Small intestine (tissue), 16 donors: ENCODE measurements at places on chromosomes 3 and 15. TPM values are rescaled to one million over a fixed set of nuclear protein-coding genes. Genes with fewer than 3 reads are reported as not detected.

- H3K27me3 ChIP-seq, result no peaks in the 10 kb centered on the region
- no peak overlapping the region for H3K4me3 ChIP-seq
- H3K4me1 ChIP-seq, result no peaks in the 10 kb centered on the region
- H3K36me3 ChIP-seq, result no peaks in the 10 kb centered on the region
These were observed 205.6 kb downstream of the TBC1D2B start for GRCh38 chr15:77871852-77872371.

DNA sequence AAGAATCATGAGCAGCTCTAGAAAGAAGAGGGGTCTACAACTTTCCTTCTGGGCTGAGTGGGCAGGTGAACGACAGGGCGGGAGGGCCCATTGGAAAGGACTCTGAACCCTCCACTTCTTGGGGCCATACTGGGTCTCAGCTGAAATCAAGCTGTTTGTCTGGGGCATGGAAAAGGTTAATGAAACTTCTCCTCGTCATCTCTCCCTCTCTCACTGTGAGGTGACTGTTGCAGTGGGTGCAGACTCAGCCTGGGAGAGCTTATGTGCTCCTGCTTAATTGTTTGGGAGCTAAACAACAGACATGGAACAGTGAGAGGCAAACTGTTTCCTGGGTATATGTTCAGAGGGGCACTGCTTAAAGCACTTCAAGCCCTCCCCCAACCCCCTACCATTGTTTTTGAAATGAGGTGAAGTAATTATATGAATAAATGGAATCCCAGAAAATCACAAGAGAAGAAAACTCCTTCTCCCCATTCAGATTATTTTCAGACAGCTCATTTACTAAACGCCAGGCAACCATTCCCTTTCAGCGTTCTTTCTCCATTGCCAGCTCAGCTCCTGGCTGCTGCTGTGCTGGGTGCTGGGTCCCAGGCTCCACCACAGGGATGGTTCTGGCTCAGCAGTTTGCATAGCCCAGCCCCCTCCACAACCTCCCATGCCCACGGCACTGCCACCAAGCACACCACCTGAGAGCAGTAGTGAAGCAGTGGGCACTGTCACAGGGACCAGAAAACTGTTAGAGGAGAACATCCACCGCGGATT lies 444.9 kb upstream of the TBL1XR1 start:
- no peaks in the 10 kb centered on the region for H3K27me3 ChIP-seq
- no peak for DNase-seq
- no peak overlapping the region for H3K4me3 ChIP-seq

DNA sequence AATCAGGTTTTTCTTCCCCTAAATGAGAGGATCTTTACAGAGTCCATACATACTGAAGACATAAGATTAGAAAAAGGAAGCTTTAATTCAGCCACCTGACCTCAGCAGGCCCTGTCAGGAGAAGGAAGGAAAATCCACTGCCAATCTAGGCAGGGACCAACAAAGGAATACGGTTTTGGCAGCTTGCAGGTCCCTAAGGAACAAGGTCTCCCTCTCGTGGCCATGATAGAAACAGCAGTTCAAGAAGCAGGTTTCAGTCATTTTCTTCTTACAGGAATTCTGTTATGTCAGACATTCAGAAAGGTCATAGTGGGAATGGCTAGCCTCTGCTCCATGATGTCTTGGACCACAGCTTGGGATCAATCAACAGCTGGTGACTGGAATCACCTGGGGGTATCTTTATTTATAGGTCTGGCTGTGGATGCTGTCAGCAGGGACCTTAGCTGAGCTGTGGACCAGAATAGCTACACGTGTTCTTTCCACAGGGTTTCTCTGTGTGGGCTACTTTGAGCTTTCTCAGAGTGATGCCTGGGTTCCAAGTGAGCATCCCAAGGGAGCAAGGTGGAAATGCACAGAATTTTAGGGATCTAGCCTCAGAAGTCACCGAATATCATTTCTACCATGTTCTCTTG lies 9.4 kb upstream of the CMSS1 start:
- H3K27me3 ChIP-seq, result no peaks in the 10 kb centered on the region
- no peak overlapping the region for H3K27ac ChIP-seq
- H3K36me3 ChIP-seq, result no peaks in the 10 kb centered on the region
- no peak overlapping the region for H3K4me3 ChIP-seq

GRCh38 chr3:149613988-149614387 lies 43.8 kb downstream of the WWTR1 start:
- H3K36me3 ChIP-seq, result no peaks in the 10 kb centered on the region
- no peaks in the 10 kb centered on the region for H3K4me1 ChIP-seq
- no peak overlapping the region for H3K4me3 ChIP-seq
- no peak for DNase-seq
- H3K27ac ChIP-seq, result no peak overlapping the region

Gene CNTN4
- polyA plus RNA-seq, result not detected

GRCh38 chr3:8152821-8153418 lies 348.7 kb upstream of the LMCD1 start:
- no peak for DNase-seq
- no peaks in the 10 kb centered on the region for H3K36me3 ChIP-seq
- no peak overlapping the region for H3K27ac ChIP-seq
- H3K27me3 ChIP-seq, result no peaks in the 10 kb centered on the region

- no peaks in the 10 kb centered on the region for H3K36me3 ChIP-seq
- no peaks in the 10 kb centered on the region for H3K27me3 ChIP-seq
- no peak overlapping the region for H3K4me3 ChIP-seq
These were observed 180.4 kb downstream of the STAC start for GRCh38 chr3:36560685-36561084.

DNA sequence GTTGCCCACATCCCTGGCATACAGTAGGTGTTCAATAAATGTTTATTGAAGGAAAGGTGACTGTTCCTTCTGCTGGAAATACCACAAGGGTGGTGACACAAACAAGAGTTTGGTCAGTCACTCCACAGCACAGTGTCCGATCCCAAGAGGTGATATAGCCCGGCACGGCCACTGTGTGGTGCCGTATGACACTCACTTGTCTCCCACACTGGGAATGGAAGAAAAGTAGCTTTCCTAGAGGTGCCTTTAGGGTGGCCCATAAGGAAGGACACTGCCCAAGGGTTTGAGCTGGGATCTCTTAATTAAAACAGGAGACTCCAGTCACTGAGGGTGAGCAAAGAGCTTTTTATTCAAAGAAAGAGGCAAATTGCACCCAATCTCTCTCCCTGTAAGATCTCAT lies 40.5 kb downstream of the TGM4 start:
- no peak overlapping the region for H3K4me3 ChIP-seq
- peaks cover 4% of the 10 kb centered on the region for H3K36me3 ChIP-seq
- no peak overlapping the region for H3K27ac ChIP-seq
- DNase-seq, result peak; percentile 10
- H3K4me1 ChIP-seq, result no peaks in the 10 kb centered on the region

Gene CATSPER2
- 3.2 TPM for polyA plus RNA-seq

DNA sequence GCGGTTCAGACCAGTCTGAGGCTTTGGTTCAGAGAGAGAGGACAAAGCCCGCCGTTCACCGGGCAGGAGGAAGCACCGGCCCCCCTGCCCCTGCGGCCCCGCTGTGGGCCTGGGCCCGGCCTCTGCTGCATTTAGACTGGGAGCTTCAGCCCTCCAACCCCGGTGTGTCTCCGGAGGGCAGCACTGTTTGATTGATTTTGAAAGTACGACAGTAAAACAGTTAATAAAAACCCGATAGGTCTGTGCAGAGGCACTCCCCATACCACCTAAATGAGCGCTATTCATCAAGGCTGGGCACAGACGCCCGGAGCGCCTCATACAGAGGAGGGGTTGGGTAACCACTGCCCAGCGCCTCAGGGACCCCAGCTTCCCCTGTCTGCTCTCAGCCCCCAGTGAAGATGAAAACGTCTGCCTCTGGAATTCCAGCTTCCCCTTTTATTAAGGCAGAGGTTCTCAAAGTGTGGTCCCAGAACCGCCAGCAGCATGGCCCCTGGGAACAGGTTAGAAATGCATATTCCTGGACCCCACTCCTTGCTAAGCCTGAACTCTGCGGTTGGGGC lies 256.7 kb upstream of the TLE3 start:
- H3K4me3 ChIP-seq, result no peak overlapping the region
- no peaks in the 10 kb centered on the region for H3K4me1 ChIP-seq
- H3K36me3 ChIP-seq, result no peaks in the 10 kb centered on the region
- DNase-seq, result no peak
- no peaks in the 10 kb centered on the region for H3K27me3 ChIP-seq

DNA sequence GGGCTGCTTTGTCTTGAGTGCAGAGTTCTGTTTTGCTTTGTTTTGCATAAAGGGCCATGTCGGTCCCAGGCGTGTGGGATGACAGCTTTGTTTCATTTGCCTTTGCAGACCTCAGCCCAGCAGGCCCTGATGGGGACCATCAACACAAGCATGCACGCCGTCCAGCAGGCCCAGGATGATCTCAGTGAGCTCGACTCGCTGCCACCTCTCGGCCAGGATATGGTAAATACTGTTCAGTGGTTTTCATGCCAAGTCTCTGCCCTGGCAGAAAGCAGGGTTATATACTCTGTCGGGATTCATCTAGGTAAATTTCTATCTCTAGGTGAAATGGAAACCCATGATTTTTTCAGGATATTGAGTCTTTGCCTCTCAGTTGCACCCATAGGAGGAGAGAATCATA lies 343.9 kb upstream of the TPM1 start:
- no peak overlapping the region for H3K4me3 ChIP-seq
- no peaks in the 10 kb centered on the region for H3K4me1 ChIP-seq
- H3K27me3 ChIP-seq, result no peaks in the 10 kb centered on the region
- DNase-seq, result no peak

GRCh38 chr3:58150810-58151199 lies 60.0 kb downstream of the DNASE1L3 start:
- no peaks in the 10 kb centered on the region for H3K27me3 ChIP-seq
- H3K4me3 ChIP-seq, result no peak overlapping the region
- H3K27ac ChIP-seq, result no peak overlapping the region
- peaks cover 53% of the 10 kb centered on the region for H3K36me3 ChIP-seq

DNA sequence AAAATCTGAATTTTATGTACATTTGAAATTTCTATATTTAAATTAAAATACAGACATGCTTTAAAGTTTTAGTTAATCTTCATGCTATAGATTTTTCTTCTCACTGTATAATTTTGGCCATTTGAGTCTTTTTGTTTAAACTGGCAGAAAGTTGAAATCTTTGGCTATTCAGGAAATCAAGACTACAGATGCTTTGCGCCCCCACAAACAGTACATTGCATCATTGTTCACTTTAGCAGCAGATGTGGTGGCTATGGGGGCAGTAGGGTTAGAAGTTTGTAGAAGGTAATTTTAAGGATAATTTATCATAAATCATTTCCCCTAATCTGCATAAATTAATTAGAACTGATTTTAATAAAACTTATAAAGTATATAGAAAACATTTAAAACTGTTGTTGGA lies 20.9 kb downstream of the SPPL2A start:
- H3K27me3 ChIP-seq, result no peaks in the 10 kb centered on the region
- H3K4me3 ChIP-seq, result no peak overlapping the region
- no peak for DNase-seq
- H3K4me1 ChIP-seq, result no peaks in the 10 kb centered on the region

GRCh38 chr15:98402486-98402885 lies 245.9 kb upstream of the IGF1R start:
- H3K27me3 ChIP-seq, result no peaks in the 10 kb centered on the region
- no peaks in the 10 kb centered on the region for H3K36me3 ChIP-seq
- no peak overlapping the region for H3K4me3 ChIP-seq

GRCh38 chr3:172213200-172213599 lies 173.8 kb downstream of the FNDC3B start:
- no peak for DNase-seq
- H3K4me1 ChIP-seq, result no peaks in the 10 kb centered on the region
- H3K4me3 ChIP-seq, result no peak overlapping the region
- H3K27me3 ChIP-seq, result no peaks in the 10 kb centered on the region

Gene PGBD4
- 0.89 TPM for polyA plus RNA-seq

- no peak overlapping the region for H3K27ac ChIP-seq
- H3K36me3 ChIP-seq, result no peaks in the 10 kb centered on the region
- no peak for DNase-seq
- H3K4me1 ChIP-seq, result no peaks in the 10 kb centered on the region
- no peaks in the 10 kb centered on the region for H3K27me3 ChIP-seq
These were observed 208.4 kb upstream of the TRIM42 start for GRCh38 chr3:140469491-140469890.

- H3K27me3 ChIP-seq, result no peaks in the 10 kb centered on the region
- DNase-seq, result no peak
- H3K27ac ChIP-seq, result no peak overlapping the region
- H3K4me3 ChIP-seq, result no peak overlapping the region
These were observed 132.3 kb downstream of the CHCHD6 start for GRCh38 chr3:126836220-126836860.

DNA sequence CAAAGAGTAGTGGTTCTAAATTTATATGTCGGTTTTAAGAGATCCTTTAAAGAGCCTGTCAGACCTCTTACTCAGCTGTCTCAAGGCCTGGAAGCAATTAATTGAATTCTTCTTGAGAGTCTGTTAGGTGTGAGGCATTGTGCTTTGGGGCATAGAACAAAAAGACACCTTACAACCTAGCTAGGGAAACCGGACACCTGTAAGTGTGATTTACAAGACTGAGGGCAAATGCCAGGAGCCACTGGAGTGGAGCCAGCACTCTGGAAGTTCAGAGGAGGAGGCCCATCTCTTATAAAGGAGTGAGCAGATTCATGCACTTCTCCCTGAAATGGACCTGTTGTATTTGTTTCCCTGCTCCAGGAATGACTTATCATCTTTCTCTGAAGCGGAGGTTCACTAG lies 97.7 kb upstream of the NUDT16 start:
- H3K27me3 ChIP-seq, result no peaks in the 10 kb centered on the region
- no peak for DNase-seq
- H3K27ac ChIP-seq, result no peak overlapping the region
- no peaks in the 10 kb centered on the region for H3K4me1 ChIP-seq

Gene CPLX3
- not detected for polyA plus RNA-seq

GRCh38 chr3:48428088-48428571 lies 1.8 kb downstream of the PLXNB1 start:
- H3K36me3 ChIP-seq, result peaks cover 54% of the 10 kb centered on the region
- peak overlapping the region; percentile 66 for H3K4me3 ChIP-seq
- peak; percentile 14 for DNase-seq

- H3K27me3 ChIP-seq, result no peaks in the 10 kb centered on the region
- no peak overlapping the region for H3K27ac ChIP-seq
- no peak for DNase-seq
- H3K4me3 ChIP-seq, result no peak overlapping the region
These were observed 301.1 kb upstream of the ARPP21 start for GRCh38 chr3:35338186-35338585.

Gene STAC
- polyA plus RNA-seq, result 0.52 TPM

DNA sequence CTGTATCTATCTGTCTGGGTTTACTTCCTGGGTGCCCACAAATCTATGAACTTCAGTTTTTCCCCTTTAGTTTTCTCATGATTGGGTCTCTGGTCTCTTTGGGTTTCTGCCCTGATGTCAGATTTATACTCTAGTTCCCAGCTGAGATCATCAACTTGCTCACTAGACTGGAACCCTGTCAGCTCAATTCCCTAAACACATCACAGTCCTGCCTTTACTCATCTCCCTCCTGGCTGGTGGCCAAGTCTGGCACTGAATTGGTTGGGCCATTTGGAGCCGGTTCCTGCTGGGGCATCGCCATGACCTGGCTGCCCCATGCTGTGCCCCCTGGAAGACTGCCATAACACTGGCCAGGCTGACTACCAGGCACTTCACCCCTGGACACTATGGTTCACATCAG lies 345.3 kb downstream of the CHST2 start:
- no peak overlapping the region for H3K4me3 ChIP-seq
- H3K27me3 ChIP-seq, result no peaks in the 10 kb centered on the region
- no peaks in the 10 kb centered on the region for H3K4me1 ChIP-seq
- H3K27ac ChIP-seq, result no peak overlapping the region

Gene GUCA1C
- not detected for polyA plus RNA-seq
